ENCODE measurements at places on chromosomes 6 and 20.

GRCh38 chr20:19658137-19658536 lies 99.9 kb upstream of the RIN2 start:
- no peak for DNase-seq

DNA sequence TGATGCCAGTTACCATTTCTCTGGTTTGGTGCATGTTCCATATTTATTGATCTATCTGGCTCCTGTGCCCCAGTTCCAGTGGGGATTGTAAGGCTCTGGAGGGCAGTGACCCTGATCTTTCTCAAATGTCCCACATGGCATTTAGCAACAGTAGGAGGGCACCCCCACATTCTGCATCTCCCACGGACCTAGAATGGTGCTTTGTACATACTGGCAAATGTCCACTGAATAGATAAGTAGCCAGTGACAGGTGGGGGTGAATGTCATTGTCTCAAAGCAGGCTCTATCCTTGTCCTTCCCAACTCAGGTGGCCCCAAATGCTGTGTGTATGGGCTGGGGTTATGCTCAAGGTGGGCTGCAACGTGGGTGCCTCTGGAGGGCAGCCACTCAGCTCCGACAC lies 84.2 kb downstream of the TMEM242 start:
- DNase-seq, result no peak

- no peak for DNase-seq
These were observed 397.9 kb upstream of the JARID2 start for GRCh38 chr6:14848019-14848418.

GRCh38 chr6:34201455-34202107 lies 35.1 kb upstream of the HMGA1 start:
- DNase-seq, result no peak

GRCh38 chr20:52747845-52748284 lies 224.3 kb upstream of the TSHZ2 start:
- DNase-seq, result peak; percentile 78

- DNase-seq, result no peak
These were observed 49.0 kb downstream of the TMEM170B start for GRCh38 chr6:11586536-11586935.

GRCh38 chr6:36907781-36908180 lies 22.0 kb downstream of the C6orf89 start:
- DNase-seq, result no peak

DNA sequence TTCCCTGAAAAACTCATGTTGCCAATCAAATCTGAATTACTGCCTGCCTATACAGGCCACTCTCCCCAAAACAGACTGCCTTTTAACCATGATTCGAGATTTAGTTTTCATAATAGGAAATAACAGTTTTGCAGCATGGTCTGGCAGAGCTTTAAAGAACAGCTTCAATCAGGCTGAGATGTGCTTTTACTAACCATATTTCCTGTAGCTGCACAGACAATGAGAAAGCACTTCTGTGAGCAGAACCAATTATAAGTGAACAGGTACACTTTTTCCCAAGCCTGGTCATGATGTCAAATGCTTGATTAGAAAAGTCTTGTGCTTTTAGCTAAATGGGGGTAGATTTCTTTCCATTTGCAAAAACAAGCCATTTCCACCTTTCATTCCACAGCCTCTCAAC lies 108.2 kb downstream of the THEMIS start:
- no peak for DNase-seq

DNA sequence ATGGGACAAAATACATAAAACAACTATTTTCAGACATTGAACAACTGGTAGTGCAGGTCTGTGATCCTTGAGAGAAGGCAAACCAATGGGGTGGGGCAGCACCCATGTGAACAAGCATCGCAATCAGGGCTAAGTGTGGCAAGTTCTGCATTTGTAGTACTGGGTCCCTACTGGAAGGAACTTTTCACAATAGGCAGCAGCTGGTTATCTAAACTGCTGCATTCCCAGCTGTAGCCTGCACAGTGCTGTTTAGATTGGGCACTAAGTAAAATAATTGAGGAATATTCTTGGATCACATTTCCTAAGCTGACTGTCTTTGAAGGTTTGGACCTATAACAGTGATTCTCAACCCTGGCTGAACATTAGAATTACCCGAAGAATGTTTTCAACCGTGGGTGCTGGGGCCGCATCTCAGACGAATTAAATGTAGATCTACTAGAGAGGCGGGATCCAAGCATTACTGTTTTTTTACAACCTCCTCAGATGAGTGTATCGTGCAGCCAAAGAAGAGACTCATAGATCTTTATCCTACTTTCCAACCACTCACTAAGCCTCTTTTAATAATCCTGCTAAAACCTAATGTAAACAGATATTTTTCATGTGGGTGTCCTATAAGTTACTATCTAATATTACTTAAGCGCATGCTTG lies 12.4 kb upstream of the MAP3K4 start:
- DNase-seq, result no peak

GRCh38 chr6:166932116-166932515 lies 24.2 kb downstream of the RNASET2 start:
- no peak for DNase-seq

DNA sequence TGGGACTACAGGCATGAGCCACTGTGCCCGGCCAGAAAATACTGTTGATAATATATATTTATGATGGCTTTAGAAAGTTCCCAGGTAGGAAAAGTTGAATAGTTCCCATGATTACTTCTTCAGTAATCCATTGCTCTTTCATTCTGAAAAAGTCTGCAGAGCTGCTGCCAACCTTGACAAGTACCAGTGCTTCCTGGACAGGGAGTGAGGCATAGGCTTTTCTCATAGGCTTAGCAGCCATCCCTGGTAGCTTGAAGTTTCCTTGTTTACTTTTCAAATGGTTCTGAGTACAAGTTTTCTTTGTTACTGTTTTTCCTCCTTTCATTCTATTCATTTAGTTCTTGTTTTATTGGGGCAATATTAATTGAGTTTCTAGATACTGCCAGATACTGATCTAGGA lies 7.8 kb downstream of the RWDD1 start:
- no peak for DNase-seq

GRCh38 chr6:155498370-155498769 lies 42.7 kb upstream of the NOX3 start:
- DNase-seq, result no peak

DNA sequence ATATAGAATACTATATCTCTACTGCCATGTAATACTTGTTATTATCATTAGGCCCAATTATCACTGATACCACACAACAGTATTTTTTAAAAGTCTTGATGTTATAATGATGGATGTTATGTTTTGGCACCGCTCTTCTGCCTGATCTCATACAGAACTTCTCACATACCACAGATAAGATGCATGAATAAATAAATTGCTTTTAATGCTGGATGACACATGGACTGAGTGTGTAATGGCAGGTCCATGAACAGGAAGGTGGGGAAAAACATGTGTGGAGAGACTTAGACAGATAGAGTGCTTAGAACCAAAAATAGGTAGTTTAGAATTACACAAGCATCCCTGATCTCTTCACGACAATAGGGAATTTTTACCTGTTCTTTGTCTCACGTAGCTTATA lies 258.4 kb upstream of the MARCKS start:
- no peak for DNase-seq

- no peak for DNase-seq
These were observed 75.4 kb downstream of the MAN1A1 start for GRCh38 chr6:119274197-119274595.

DNA sequence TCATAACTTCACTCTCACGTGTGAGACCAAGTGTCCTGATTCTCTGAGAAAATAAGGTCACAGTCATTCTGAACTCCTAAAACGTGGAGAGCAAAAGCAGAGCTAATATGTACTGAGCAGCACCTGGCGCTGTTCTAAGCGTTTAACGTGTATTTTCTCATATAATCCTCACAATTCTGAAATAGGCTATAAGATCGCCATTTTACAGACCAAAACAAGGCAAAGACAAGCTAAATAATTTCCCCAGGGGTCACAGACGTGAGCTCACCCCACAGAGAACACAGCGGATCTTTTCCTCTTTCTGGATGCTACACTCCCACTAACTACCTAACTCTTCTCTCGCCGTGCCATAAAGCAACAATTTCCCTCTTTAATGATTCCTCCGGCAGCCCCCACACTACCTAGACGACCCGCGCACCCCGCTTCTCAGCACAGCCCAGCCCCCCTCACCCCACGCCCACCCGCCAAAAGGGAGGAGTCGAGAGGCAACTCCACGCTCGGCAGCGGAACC lies 636 bp downstream of the SUPT3H start:
- DNase-seq, result no peak

GRCh38 chr6:97151601-97152000 lies 131.4 kb downstream of the MMS22L start:
- no peak for DNase-seq

GRCh38 chr6:75748743-75749538 lies at the start of gene MYO6:
MYO6 (plus strand) TSS chr6:75749239; CDS start chr6:75817548, 68,309 bp downstream.
- peak; percentile 62 for DNase-seq

- DNase-seq, result peak; percentile 45
These were observed 23.7 kb upstream of the PPP1R14C start for GRCh38 chr6:150119173-150119572.

DNA sequence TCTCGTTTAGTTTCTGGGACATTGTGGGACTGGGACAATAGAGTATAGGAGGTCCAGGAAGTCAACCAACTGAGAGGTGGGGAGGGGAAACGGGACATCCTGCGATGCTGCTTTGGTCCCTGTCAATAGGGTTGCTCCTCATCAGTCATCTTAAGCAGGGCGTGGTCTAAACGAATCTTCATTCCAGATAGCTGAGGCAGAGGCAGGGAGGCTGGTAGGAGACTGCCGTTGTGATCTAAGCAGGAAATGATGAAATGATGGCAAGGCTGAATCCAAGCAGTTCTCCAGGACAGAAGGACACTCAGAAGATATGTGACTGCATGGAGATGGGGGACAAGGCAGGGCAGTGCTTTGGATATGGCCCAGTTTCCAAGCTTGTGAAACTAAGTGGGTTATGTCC lies 953.4 kb downstream of the KIF16B start:
- DNase-seq, result no peak

GRCh38 chr6:105077596-105078385 lies 102.0 kb downstream of the POPDC3 start:
- peak; percentile 39 for DNase-seq

GRCh38 chr6:168133687-168134559 lies 54.9 kb upstream of the FRMD1 start:
- DNase-seq, result no peak

DNA sequence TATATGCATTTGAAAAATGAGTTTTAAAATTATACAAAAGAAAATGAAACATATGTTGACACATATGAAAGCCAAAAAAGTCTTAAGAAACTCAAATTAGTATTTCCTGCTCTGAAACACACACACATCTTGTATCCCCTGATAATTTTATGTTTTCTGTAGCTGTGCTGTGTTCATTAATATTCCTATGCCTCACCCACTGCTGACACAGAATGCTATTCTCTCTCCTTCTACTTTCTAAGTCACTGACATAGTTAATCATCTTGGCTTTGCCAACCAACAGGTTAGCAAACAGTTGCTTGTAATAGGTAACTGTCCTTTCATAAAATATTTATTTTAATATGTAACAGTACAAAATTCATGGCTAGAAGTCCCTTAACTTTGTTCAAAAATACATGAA lies 140.7 kb downstream of the DST start:
- no peak for DNase-seq

- peak; percentile 92 for DNase-seq
These were observed 24.5 kb downstream of the TSPYL4 start for GRCh38 chr6:116229287-116229913.

DNA sequence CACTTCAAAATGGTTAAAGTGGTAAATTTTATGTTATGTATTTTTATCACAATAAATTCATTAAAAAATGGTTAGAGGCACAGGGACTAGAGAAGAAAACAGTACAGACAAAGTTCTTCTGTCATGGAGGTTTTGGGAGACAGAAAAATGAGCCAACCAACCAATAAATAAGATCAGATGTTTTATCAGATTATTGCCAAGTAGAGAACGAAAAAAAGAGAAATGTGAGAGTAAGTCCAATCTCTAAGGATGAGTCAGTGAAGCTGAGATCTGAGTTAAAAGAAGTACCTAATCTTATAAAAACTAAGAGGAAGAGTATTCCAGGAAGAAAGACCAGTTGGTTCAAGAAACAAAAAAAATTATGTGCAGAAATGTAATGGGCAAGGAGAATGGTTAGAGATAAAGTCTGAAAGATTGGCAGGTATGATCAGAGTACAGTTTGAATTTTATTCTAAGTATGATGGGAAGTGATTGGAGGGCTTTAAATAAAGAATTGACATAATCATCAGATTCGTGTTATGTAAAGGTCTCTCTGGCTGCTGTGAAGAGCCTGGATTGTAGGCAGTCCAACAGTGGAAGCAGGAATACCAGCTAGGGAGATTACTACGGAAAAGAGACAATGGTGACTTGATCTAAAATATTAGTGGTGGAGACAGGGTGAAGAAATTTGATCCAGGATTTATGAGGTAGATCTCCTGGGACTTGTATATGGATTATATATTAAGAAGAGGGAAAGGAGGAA lies 79.6 kb downstream of the RCAN2 start:
- no peak for DNase-seq

DNA sequence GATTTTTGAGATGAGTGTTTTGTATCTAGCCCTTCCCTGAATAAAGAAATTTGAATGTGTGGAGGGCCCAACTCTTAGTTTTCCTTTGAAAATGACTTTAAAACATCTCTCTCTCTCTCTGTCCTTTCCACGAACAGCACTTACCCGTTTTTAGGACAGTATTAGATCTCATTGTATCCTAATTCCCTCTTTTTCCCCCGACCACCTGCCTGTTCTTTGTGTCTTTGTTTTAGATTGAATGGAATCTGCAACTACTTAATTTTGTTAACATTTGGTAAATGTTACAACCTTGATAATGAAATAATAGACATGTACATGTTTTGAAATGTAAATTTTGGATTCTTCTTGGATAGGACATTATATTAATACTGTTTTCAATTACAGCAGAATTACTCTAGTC lies 3.1 kb downstream of the DSP start:
- no peak for DNase-seq

DNA sequence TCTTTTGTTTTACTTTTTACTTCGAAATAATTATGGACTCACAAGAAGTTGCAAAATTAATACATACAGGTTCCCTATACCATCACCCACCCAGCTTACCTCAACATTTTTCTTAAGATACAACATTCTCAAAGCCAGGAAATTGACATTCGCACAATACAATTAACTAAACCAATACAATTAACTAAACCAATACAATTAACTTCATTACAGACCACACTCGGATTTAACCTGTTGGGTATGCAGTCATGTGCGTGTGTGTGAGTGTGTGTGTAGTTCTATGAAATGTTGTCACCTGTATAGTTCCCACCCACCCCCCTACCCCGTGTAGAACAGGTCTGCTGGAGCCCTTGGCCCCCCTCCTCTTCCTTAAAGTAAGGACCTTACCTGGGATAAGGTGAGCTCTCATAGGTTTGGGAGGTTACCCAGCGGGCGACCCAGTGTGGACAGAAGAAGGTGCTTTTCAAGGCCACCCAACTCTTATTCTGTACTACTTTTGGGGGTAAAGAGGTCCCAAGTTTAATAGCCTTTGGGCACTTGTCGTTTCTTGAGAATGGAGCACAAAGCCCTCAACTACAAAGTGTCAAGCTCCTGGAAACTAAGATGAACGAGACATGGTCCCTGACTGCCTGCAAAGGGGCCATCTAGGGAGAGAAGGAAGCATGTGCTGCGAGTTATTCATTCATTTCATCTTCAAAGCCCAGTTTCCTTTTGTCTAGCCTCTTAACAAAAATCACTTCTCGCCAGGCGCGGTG lies 544 bp upstream of the STK38 start:
- DNase-seq, result no peak

Measured in muscle of arm (tissue), 14 donors.